Uterus (tissue), 4 donors: ENCODE measurements at places on chromosomes 11 and 22.
A peak's percentile ranks its signal among the peaks of the same experiment; 100 is the strongest.

DNA sequence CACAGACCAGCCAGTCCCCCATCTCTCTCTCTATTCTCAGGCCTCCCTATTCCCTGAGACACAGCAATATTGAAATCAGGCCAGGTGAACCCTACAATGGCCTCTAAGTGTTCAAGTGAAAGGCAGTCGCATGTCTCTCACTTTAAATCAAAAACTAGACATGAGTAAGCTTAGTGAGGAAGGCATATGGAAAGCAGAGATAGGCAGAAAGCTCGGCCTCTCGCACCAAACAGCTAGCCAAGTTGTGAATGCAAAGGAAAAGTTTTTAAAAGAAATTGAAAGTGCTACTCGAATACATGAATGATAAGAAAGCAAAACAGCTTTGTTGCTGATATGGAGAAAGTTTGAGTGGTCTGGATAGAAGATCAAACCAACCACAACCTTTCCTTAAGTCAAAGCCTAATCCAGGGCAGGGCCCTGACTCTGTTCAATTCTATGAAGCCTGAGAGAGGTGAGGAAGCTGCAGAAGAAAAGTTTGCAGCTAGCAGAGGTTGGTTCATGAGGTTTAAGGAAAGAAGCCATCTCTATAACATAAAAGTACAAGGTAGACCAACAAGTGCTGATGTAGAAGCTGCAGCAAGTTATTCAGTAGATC lies 19.8 kb upstream of the MPZL2 start:
- DNase-seq, result no peak

- no peak for DNase-seq
These were observed 36.8 kb downstream of the KIRREL3 start for GRCh38 chr11:126963603-126964363.

- no peak for DNase-seq
These were observed 139.3 kb downstream of the ST3GAL4 start for GRCh38 chr11:126494831-126495230.

- no peak for DNase-seq
These were observed 45.7 kb downstream of the PDGFD start for GRCh38 chr11:104118105-104118744.

- no peak for DNase-seq
These were observed 1.9 kb downstream of the EPS8L2 start for GRCh38 chr11:707817-708420.

GRCh38 chr11:21646351-21646750 lies 546.5 kb upstream of the ANO5 start:
- DNase-seq, result no peak

- DNase-seq, result no peak
These were observed 77.5 kb downstream of the DENND5A start for GRCh38 chr11:9187616-9188015.

DNA sequence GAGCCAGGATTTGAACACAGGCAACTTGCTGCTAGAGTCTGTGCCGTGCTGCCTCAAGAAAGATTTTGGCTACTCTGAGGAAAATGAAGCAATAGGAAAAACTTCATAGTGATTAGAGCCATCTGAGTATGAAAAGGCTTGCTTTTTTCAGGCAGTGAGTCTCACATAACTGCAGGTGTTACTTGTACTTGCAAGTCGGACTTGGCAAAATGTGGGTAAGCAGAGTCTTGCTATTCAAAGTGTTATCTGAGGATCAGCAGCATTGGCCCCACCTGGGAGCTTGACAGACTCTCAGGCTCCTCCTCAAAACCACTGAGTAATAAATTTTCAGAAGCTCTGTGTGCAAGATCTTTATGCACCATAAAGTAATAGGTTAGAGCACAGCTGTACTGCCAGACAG lies 18.1 kb downstream of the RNF141 start:
- peak; percentile 75 for DNase-seq

GRCh38 chr22:47151490-47151889 lies 389.0 kb downstream of the TBC1D22A start:
- no peak for DNase-seq

DNA sequence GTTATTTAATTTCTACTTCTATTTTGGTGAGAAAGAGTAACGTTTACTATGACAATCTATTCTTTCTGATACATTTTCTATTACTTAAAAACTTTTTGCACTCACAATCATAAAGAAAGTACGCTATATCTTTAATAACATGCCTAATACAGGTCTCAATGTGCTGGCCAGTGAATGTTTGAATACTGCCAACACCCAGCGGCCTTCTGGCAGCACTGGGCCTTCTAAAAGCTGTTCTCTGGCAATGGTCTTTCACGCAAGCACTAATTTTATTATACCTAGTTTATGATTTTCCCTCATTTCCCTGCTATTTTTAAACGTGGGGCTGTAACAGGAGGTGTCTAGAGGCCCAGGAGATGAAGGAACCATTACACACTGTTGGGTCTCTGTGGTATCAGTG lies 349.8 kb upstream of the PITPNB start:
- DNase-seq, result no peak
